NCI-H187 (cell line): ENCODE measurements at places on chromosomes 1 and 21.

DNA sequence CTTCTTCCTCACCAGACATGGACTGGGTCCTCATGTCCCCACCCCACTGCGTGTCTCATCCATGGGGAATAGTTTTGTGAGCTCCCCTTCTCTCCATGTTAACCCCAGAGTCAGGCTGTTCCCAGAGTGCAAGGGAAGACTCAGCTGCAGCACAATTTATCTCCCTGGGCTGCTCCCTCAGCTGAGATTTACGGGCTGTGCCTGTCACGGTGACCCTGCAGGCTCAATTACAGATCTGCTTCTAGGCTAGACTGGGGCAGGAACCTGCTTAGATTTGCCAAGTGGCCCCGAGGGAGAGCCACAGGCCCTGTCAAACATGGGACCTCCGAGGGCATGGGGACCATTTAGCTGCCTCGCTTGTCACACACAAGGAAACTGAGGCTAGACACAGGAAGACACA lies 37.8 kb downstream of the CDCP2 start:
- DNase-seq: no peak

GRCh38 chr1:40651138-40651857 lies 14.2 kb downstream of the RIMS3 start:
- DNase-seq: no peak

- no peak for DNase-seq
Observed at GRCh38 chr1:223410036-223410435, 16.8 kb downstream of the CCDC185 start.

GRCh38 chr1:227388214-227389168 lies 70.2 kb upstream of the CDC42BPA start:
- no peak for DNase-seq

GRCh38 chr21:29208044-29208681 lies 77.7 kb downstream of the MAP3K7CL start:
- DNase-seq: no peak

- no peak for DNase-seq
Observed at GRCh38 chr1:77382366-77382765, 100.5 kb downstream of the AK5 start.

- no peak for DNase-seq
Observed at GRCh38 chr1:151197863-151198253, 494 bp upstream of the PIP5K1A start.

- no peak for DNase-seq
Observed at GRCh38 chr1:22876359-22877111, 96.1 kb downstream of the LACTBL1 start.

DNA sequence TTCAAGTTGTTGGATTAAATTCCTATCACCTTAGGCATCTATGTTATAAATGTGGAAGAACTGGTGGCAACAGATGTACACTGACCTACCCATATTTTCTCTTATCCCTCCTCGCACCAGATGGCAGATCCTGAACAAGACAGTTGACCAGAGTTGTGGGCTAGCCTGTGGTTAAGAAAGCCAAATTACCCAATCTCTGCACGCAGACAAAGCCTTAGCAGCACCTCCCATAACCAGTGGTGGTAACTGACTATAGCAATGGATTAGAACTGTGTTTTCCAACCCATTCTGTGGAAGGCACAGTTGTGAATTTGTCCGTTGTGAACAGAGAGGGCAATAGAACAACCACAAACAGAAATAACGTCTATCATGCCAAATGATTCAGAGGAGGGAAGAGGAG lies 20.6 kb downstream of the ABCB10 start:
- DNase-seq: no peak

GRCh38 chr1:167013108-167013929 lies 24.2 kb downstream of the MAEL start:
- no peak for DNase-seq

GRCh38 chr1:2374252-2375155 lies 16.9 kb downstream of the MORN1 start:
- no peak for DNase-seq

DNA sequence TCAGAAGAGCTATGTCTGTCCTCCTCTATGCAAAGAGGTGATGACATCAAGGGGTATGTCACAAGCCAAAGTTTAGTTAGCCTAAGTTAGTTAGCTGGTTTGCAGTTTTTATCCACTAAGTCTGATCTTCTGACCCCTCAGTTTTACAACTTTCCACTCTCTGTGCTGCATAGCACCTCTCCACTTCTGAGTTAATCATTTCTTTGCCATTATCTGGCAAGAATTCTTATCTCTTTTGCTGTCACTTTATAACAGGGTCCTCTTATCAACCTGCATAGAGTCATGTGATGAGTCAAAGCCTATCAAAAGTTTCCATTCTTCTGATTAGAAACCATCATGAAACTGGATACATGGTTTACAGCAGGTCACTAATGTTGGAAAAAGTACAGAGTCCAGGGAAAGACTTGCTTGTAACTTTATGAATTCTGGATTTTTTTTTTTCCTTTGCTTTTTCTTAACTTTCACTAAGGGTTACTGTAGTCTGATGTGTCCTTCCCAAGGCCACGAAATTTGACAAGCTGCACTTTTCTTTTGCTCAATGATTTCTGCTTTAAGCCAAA lies at the start of gene NR5A2:
Gene NR5A2, plus strand, starts transcription at position 447 of the 560 bp plus-strand sequence. CDS start 138 bp downstream, outside the sequence.
- DNase-seq: no peak

DNA sequence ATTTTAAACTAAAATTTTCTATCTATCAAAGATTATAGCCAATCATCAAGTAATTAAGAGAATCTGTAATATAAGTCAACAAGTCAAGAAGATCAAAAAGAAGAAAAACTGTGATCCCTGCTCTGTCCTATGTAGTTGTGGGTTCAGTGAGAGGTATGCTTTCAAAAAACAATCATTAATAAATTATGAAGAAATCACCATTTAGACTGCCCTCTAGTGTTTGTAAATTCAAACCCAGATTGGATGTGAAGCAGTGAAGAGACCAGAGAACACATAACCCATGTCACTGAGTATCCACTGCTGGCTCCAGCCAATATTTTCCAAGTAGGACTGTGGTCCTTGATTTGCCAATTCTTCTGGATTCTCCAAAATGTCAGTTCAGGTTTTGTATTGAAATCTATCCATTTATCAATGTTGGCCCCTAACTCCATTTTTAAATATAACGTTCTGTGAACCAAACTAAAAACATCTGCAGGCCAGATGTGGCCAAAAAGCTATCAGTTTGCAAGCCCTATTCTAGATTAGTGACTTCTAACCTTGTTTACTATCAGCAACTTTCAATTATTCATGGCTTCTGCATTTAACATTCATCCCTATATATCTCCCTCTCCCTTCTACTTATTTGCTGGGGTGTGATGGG lies 467.5 kb upstream of the CXADR start:
- DNase-seq: no peak

DNA sequence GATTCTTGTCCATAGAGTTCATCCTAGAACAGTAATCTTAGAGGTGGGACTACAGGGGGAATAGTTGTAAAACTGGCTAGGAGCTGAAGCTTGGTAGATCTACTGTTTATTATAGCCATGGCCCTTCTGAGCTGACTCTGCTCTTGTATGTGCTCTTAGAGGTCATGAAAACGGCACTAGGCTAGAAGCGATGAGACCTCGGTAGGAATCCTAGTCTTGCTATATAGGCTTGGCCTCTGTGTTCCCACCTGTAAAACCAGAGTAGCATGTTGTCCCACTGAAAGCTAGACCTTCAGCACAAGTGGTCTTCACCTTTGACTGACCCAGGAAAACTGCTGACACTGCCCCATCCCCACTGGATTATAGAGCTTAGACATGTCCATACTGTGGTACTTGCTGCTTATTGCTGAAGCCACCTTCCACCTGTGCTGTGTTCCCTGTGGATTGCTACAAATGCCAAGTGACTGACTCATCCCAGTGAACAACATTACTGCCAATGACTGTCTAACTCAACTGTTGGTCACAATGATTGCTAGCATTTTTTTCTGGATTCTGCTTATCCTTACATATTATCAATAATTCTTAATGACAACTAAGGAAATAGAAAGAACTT lies 23.0 kb upstream of the PIGC start:
- no peak for DNase-seq

DNA sequence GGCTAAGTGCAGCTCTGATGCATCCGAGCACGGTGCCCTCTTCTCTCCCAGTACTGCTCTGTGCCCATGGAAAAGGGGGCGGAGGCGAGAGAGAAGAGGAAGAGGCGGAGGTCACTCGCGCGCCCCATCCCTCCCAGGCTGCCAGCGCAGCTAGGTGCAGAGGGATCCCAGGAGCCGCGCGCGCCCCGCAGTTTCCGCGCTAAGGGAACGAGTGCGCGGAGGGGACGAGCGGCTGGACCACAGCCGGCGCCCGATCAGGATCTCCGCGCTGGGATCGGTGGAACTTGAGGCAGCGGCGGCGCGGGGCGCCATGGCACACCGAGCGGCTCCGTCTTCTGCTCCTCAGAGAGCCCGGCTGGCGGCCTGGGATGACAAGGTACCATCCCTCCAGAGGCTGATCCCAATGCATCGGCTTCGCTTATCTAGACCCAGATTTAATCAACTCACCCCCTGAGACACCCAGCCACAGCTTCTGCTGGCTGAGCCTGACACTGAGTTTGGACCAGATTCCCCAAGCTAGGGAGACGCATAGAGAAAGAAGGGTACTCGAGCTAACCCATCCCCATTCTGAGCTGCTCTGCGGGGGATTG lies at the start of gene PTGFR:
Gene PTGFR, plus strand, starts transcription at position 114 of the 590 bp plus-strand sequence. CDS start 1,770 bp downstream, outside the sequence.
- DNase-seq: no peak

DNA sequence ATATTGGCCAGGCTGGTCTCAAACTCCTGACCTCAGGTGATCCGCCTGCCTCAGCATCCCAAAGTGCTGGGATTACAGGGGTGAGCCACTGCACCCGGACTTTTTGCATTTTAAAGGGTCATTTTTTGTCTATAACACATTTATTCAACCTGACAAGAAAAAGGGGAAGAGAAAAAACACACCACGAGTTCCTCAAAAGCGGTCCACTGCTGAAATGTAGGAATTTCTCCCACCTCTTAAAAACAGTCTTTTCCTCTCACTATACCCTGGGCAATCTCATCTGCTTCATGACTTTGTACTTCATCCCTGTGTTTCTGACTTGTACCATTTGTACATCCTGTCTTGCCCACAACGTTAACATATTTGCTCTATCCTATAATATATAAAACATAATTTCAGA lies 413.3 kb upstream of the PTBP2 start:
- DNase-seq: no peak

GRCh38 chr1:24161270-24161669 lies 18.3 kb upstream of the IL22RA1 start:
- no peak for DNase-seq

DNA sequence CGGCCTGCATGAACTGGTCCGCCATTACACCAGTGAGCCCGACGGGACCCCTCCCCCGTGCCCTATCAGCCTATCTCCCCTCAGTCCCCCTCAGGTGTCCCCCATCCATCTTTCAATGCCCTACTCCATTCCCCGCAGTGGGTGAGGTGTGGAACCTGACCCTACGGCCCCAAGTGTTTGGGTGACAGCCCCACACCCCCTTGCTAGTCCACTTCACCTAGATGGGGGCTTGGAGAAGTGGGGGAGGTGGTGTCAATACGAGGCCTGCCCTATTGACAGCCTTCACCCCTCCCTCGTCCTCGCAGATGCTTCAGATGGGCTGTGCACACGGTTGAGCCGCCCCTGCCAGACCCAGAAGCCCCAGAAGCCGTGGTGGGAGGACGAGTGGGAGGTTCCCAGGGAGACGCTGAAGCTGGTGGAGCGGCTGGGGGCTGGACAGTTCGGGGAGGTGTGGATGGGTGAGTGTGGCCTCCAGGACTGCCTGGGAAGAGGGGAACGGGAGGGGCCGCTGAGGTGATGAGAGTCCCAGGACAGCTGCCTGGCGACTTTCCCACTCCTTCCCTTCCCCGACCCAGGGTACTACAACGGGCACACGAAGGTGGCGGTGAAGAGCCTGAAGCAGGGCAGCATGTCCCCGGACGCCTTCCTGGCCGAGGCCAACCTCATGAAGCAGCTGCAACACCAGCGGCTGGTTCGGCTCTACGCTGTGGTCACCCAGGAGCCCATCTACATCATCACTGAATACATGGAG lies 15.7 kb upstream of the HDAC1 start:
- no peak for DNase-seq

DNA sequence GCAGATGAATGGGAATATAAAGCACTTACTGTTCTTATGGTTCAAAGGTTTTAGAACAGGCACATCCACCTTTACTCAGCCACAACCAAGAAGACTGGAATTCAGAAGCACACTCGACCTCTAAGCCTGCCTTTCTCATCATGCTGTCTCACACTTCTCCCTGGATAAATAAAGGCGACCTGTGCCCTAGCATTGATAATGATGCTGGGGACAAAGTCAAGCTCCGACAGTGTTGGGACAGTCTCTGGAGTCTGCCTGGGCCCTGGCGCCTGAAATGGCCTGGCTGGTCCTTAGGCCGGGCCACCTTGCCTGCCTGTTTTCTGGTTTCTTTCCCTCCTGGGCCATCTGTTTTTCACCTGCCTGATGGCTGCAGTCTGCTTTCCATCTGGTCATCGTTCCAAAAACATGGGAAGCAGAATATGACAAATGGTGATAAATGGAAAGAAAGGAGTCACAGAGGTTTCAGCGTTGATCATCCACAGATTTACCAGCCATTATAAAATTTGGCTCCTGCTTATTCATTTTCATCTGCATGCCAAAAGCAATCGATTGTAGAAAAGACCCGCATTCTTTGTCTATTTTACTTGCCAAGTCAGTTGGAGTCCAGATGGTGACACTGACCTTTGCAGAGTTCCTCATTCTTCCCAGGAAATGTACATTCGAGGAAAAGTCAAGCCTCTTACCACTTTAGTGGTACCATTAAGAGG lies 91.2 kb upstream of the KCNJ15 start:
- no peak for DNase-seq

DNA sequence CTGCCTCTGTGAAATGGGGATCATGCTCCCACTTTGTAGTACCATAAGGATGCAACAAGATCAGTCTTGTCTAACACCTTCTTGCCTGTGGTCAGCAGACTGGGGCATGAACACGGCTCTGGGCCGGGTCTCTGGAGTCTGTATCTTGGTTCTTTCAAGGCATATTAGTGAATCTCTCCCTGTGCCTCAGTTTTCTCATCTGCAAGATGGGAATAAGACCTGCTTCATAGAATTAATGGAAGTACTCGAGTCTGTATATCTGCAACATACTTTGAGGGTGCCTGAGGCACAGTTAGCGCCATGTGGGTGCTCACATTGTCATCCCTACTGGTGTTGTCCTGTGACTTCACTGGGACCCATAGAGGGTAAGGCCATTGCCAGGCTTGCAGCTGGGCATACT lies 84.6 kb downstream of the IGSF21 start:
- no peak for DNase-seq

- no peak for DNase-seq
Observed at GRCh38 chr1:234893725-234894630, 234.7 kb downstream of the TOMM20 start.

DNA sequence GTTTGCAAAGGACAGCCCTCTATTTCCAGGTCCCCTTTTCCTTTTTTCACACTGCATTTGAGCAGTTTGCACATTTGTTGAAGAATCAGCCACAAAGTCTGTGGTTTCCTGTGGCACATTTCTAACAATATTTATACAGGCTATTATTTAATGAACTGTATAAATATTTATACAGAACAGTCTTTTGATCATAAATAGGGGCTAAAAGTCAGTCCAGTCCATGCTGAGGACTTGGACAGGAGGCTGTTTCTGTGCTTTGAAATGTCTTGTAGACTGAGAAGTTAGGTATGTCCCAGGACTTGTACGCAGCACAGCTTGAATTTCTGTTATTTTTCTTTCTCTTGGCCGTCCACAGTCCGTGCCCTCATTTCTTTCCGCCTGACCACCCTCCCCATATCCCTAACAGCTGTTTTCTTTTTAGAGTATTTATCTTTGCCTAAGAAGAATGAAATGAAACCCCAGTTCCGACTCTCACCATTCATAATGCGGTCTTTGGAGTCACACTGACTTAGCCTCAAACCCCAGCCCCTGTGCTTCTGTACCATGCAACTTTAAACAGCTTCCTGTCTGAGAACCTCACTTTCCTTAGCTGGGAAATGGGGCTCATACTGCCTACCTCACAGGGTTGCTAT lies 19.7 kb downstream of the FGGY start:
- no peak for DNase-seq
